Activated CD4-positive, alpha-beta memory T cell treated with anti-CD3 and anti-CD28 coated beads, Interleukin-2, amount 10 ng/mL, durations not matched to agents 7 days and 5 days (primary cell): ENCODE measurements at places on chromosomes 16 and 17.

GRCh38 chr16:84175350-84176081 lies 11.3 kb downstream of the TAF1C start:
- no peak overlapping the region for H3K4me3 ChIP-seq
- peaks cover 2% of the 10 kb centered on the region for H3K4me1 ChIP-seq
- peaks cover 5% of the 10 kb centered on the region for H3K36me3 ChIP-seq
- peaks cover 11% of the 10 kb centered on the region for H3K27me3 ChIP-seq
- no peak overlapping the region for H3K27ac ChIP-seq

- DNase-seq, result no peak
- no peak overlapping the region for H3K27ac ChIP-seq
- no peaks in the 10 kb centered on the region for H3K4me1 ChIP-seq
- H3K4me3 ChIP-seq, result no peak overlapping the region
Observed at GRCh38 chr17:71460943-71461342, 659.9 kb upstream of the SOX9 start.

- H3K27ac ChIP-seq, result no peak overlapping the region
- DNase-seq, result no peak
- H3K4me1 ChIP-seq, result no peaks in the 10 kb centered on the region
Observed at GRCh38 chr17:50571681-50572080, 11.2 kb downstream of the CACNA1G start.

DNA sequence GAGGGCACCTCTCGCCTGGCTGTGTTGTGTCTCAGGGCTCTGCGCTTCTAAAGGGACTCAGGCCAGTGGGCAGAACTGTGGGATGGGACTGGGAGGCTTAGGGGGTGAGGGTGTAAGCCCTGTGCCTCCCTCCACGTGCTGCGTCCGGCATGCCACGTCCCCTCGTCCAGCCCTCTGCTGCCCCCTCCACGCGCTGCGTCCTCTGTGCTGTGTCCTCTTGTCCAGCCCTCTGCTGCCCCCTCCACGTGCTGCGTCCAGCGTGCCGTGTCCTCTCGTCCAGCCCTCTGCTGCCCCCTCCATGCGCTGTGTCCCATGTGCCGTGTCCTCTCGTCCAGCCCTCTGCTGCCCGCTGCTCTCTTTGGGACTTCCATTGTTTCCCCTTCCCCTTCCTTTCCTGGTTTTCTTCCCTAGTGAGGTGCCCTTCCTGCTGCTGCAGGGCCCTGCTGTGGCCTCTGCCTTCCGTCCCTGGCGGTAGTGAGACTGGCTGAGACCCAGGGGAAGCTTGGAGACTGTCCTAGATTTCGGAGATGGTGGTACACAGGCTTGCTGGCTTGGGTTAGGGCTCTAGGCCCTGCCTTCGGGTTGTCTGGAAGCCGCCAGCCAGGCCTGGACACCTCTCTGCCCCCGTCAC lies 6.4 kb upstream of the ZNF750 start:
- H3K27me3 ChIP-seq, result no peaks in the 10 kb centered on the region
- no peak overlapping the region for H3K27ac ChIP-seq
- H3K4me3 ChIP-seq, result no peak overlapping the region
- peaks cover 14% of the 10 kb centered on the region for H3K4me1 ChIP-seq
- no peak for DNase-seq
- peaks cover 5% of the 10 kb centered on the region for H3K36me3 ChIP-seq

GRCh38 chr17:80064696-80065095 lies 28.3 kb downstream of the CCDC40 start:
- no peaks in the 10 kb centered on the region for H3K4me1 ChIP-seq
- no peak overlapping the region for H3K27ac ChIP-seq
- H3K36me3 ChIP-seq, result no peaks in the 10 kb centered on the region

- peaks cover 62% of the 10 kb centered on the region for H3K4me1 ChIP-seq
- H3K27me3 ChIP-seq, result no peaks in the 10 kb centered on the region
- peaks cover 32% of the 10 kb centered on the region for H3K36me3 ChIP-seq
- H3K4me3 ChIP-seq, result no peak overlapping the region
Observed at GRCh38 chr16:87701505-87701921, 64.3 kb downstream of the KLHDC4 start.

GRCh38 chr17:7767405-7768021 lies 50.0 kb downstream of the DNAH2 start:
- no peak for DNase-seq
- no peaks in the 10 kb centered on the region for H3K4me1 ChIP-seq
- peaks cover 17% of the 10 kb centered on the region for H3K27me3 ChIP-seq
- no peak overlapping the region for H3K27ac ChIP-seq

DNA sequence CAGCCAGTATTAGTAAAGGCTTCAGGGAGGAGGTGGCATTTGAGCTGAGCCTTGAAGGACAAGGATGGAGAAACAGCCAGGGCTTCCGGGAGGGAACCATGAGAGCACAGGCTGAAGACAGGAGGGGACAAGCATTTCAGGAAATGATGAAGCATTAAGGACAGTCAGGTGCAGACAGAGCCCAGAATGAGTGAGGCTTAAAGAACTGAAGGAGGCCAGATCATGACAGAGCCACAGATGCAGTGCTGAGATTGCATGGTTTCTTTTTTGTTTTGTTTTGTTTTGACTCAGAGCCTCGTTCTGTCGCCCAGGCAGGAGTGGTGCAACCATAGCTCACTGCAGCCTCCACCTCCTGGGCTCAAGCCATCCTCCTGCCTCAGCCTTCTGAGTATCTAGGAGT lies 211.5 kb downstream of the SOX9 start:
- H3K4me3 ChIP-seq, result no peak overlapping the region
- no peak overlapping the region for H3K27ac ChIP-seq
- H3K27me3 ChIP-seq, result peaks cover 2% of the 10 kb centered on the region
- no peaks in the 10 kb centered on the region for H3K4me1 ChIP-seq
- no peak for DNase-seq

- no peak overlapping the region for H3K27ac ChIP-seq
- no peak overlapping the region for H3K4me3 ChIP-seq
- H3K4me1 ChIP-seq, result peaks cover 2% of the 10 kb centered on the region
- H3K27me3 ChIP-seq, result no peaks in the 10 kb centered on the region
- no peak for DNase-seq
Observed at GRCh38 chr17:18111330-18111971, 2.9 kb downstream of the MYO15A start.

- H3K27me3 ChIP-seq, result no peaks in the 10 kb centered on the region
- H3K4me3 ChIP-seq, result no peak overlapping the region
- no peak overlapping the region for H3K27ac ChIP-seq
- no peaks in the 10 kb centered on the region for H3K4me1 ChIP-seq
- no peak for DNase-seq
- no peaks in the 10 kb centered on the region for H3K36me3 ChIP-seq
Observed at GRCh38 chr16:47815655-47816054, 340.1 kb downstream of the ABCC12 start.

DNA sequence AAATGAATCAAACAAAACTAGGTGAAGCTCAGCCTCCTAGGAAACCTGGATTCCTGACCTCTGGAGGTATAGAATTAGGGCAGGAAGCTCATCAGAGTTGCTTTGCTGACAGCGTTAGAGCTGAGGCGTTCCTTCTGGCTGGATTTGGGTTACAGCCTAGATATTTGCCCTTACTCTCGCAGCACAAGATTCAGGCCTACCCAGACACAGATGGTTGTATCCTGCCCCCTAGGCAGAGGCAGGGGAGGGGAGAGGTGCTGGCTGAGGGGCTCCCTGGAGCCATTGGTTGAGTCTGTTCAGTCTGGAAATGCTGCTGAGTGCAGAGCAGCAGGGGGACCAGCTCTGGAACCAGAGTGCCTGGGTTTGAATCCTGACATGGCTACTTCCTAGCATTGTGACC lies 78.4 kb downstream of the MPRIP start:
- H3K27me3 ChIP-seq, result no peaks in the 10 kb centered on the region
- no peak overlapping the region for H3K4me3 ChIP-seq
- H3K36me3 ChIP-seq, result no peaks in the 10 kb centered on the region
- DNase-seq, result no peak
- peaks cover 77% of the 10 kb centered on the region for H3K4me1 ChIP-seq

DNA sequence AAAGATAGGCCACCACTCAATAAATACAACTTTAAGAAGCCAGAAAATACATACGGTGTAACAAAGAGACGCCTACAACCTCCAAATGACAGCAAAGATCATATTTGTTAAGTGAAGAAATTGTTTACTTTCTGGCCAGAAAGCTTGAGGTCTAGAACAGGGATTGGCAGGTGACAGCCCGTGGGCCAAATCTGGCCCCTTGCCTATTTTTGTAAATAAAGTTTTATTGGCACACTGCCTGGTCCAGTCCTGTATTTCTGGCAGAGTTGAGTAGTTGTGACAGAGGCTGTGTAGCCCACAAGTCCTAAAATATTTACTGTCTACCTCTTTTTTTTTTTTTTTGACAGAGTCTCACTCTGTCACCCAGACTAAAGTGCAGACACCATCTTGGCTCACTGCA lies 3.4 kb upstream of the CLEC19A start:
- DNase-seq, result no peak
- H3K27me3 ChIP-seq, result no peaks in the 10 kb centered on the region
- no peak overlapping the region for H3K4me3 ChIP-seq
- no peak overlapping the region for H3K27ac ChIP-seq
- H3K36me3 ChIP-seq, result no peaks in the 10 kb centered on the region
- H3K4me1 ChIP-seq, result no peaks in the 10 kb centered on the region

DNA sequence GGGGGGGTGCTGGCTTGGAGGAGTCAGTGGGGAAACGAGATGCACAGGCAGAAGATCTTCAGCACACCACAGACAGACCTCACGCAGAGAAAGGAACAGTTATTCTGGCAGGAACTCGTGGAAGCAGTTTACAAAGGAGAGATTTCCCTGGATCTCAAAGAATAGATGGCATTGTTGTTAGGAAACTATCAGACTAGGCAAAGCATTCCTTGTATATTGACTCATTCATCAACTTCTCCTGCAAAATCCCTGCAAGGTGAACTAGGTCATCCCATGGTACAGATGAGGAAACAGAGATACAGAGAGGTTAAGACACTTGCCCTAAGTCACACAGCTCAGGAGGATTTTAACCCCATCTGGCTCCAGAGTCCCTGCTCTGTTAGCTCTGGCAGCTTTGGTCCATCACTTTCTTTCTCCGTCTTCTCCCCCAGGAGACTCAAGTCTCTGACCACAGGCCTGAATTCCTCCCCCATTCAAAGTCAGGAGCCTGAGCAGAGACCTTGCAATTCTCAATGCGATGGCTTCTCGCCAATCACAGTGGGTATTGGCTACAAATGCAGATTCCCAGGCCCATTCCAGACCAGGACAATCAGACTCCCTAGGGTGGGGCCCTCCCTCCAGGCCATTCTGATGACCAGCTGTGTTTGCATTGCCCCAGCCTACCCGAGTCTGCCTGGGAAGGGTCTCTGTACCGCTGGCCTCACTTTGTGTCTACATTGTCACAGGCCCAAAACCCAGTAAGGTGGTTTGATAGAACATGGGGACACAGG lies 56.4 kb downstream of the LITAF start:
- H3K4me3 ChIP-seq, result no peak overlapping the region
- no peak overlapping the region for H3K27ac ChIP-seq
- peaks cover 16% of the 10 kb centered on the region for H3K27me3 ChIP-seq
- peaks cover 5% of the 10 kb centered on the region for H3K4me1 ChIP-seq

GRCh38 chr16:57637424-57637823 lies 9.0 kb downstream of the ADGRG1 start:
- H3K27ac ChIP-seq, result no peak overlapping the region
- DNase-seq, result no peak
- no peaks in the 10 kb centered on the region for H3K4me1 ChIP-seq
- H3K36me3 ChIP-seq, result no peaks in the 10 kb centered on the region

GRCh38 chr17:62910277-62910676 lies 55.8 kb upstream of the TANC2 start:
- H3K27me3 ChIP-seq, result peaks cover 20% of the 10 kb centered on the region
- H3K27ac ChIP-seq, result no peak overlapping the region
- H3K4me1 ChIP-seq, result no peaks in the 10 kb centered on the region
- H3K4me3 ChIP-seq, result no peak overlapping the region
- no peak for DNase-seq

- no peak for DNase-seq
- H3K27ac ChIP-seq, result no peak overlapping the region
- H3K36me3 ChIP-seq, result peaks cover 4% of the 10 kb centered on the region
Observed at GRCh38 chr17:36928471-36929345, 8.6 kb upstream of the LHX1 start.

DNA sequence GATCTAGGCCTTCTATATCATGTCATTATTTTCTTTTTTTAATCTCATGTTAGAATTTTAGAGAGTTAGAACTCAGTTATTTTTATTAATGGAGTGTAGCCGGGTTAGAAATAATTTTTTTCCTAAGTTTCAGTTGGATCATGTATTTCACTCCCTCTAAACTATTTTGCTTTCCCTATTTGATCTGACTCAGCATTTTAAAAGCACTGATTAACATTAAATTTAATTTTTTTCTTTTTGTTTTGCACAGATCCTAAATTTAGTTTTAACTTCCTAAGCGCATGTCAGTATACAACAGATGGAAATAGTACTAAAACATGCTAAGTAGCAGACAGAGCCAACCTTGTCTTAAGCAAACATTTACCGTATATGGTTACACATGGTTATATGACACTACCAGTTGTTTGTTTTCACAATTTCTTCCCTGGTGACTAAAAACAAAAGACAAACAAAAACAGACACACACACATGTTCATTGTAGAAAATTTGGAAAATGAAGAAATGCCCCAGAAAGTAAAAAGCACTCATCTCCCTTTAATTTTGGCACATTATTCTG lies 33.6 kb upstream of the RAB11FIP4 start:
- DNase-seq, result no peak
- H3K27me3 ChIP-seq, result no peaks in the 10 kb centered on the region
- no peak overlapping the region for H3K4me3 ChIP-seq

- peaks cover 13% of the 10 kb centered on the region for H3K27me3 ChIP-seq
- peaks cover 52% of the 10 kb centered on the region for H3K4me1 ChIP-seq
- peak; percentile 91 for DNase-seq
- peak overlapping the region; percentile 99 for H3K27ac ChIP-seq
- no peaks in the 10 kb centered on the region for H3K36me3 ChIP-seq
Observed at GRCh38 chr17:29615048-29615385, 7.7 kb downstream of the CORO6 start.

GRCh38 chr16:17270111-17270510 lies 200.6 kb downstream of the XYLT1 start:
- no peak overlapping the region for H3K4me3 ChIP-seq
- peaks cover 44% of the 10 kb centered on the region for H3K4me1 ChIP-seq
- H3K27me3 ChIP-seq, result peaks cover 1% of the 10 kb centered on the region
- no peak overlapping the region for H3K27ac ChIP-seq
- peaks cover 10% of the 10 kb centered on the region for H3K36me3 ChIP-seq
- no peak for DNase-seq

DNA sequence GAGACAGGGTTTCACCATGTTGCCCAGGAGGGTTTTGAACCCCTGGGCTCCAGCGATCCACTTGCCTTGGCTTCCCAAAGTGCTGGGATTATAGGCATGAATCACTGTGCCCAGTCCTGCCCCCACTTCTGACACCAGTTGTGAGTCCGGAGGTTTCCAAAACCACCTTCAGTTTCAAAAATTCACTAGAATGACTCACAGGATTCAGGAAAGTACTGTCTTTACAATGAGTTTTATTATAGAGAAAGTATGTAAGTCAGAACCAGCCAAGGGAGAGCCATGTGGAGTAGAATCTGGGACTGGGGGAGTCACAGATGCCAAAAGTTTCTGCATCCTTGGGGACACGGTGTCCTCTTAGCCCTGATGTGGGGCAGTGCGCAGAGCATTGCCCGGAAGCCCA lies 55.1 kb downstream of the PLD6 start:
- H3K27me3 ChIP-seq, result no peaks in the 10 kb centered on the region
- H3K4me3 ChIP-seq, result no peak overlapping the region
- H3K27ac ChIP-seq, result peak overlapping the region; percentile 40
- peaks cover 75% of the 10 kb centered on the region for H3K36me3 ChIP-seq
- H3K4me1 ChIP-seq, result peaks cover 61% of the 10 kb centered on the region
- DNase-seq, result no peak

GRCh38 chr16:3088925-3089716 lies 10.0 kb downstream of the ZSCAN10 start:
- no peaks in the 10 kb centered on the region for H3K27me3 ChIP-seq
- H3K27ac ChIP-seq, result no peak overlapping the region
- no peak overlapping the region for H3K4me3 ChIP-seq
- peaks cover 41% of the 10 kb centered on the region for H3K4me1 ChIP-seq
